Progenitor cell of endocrine pancreas (in vitro differentiated cells): ENCODE measurements at places on chromosomes 11 and 22.

DNA sequence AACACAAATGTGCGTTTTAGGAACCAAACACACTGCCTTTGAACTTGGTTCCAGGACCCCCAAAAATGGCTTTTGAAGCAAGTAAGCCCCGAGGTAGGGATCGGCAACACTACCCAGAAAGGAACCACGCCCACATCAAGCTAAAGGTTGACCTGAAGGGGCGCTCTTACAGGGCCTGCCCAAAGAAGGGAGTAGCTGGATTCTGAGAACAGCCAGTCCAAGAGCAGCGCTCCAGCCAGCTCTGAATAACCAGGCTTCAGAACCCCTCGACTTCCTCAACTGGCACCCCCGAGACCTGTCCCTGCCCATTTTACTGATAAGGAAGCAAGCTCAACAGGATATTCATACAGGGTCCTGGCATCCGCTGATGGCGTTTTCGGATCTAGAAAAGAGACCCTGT is 18.9 kb upstream of the MOB2 start:
- DNase-seq: no peak

- no peak for DNase-seq
Observed at GRCh38 chr22:28507896-28508295, 171.7 kb downstream of the TTC28 start.

- DNase-seq: no peak
Observed at GRCh38 chr22:43038325-43038724, 23.4 kb upstream of the PACSIN2 start.

DNA sequence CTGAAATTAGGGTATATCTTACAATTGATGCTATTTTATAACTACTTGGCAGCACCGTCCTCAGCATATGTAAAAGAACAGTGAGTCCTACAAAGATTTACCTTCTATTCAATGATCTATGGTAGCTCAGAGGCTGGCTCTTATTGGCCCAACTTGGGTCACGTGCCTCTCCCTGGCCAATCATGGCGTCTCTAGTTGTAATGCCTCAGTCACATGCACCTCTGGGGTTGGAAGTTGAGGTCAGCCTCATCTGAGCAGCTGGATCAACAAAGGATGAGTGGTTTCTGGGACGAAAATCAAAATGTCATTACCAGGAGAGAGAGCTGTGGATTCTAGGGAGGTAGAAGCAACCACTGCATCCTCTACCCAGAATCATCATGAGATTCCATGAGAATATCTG is 22.9 kb upstream of the ASPHD2 start:
- no peak for DNase-seq

- DNase-seq: no peak
Observed at GRCh38 chr11:86641537-86642261, 30.7 kb downstream of the ME3 start.

DNA sequence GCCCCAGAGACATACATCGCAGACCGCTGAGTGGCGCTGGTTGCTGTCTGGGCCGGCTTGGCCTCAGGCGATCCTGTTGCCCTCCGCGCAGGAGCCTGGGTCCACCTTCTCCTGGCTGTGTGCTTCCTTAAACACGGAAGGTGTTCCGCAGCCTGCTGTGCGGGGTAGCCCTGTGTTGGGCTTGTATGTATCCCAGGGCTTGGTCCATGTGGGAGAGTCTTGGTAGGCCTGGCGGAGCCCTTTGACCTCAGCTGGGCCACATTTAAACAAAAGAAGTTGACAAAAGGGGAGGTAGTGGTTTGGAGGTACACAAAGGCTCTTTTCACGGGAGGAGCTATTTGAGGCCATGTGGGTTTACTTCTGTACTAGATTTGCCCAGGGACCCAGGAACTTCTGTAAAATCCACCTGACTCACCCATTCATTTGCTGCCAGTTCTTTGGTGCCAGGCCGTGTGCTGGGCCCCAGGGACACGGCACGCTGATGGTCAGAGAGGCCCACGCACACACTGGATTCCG is 11.0 kb upstream of the GRAMD4 start:
- no peak for DNase-seq

DNA sequence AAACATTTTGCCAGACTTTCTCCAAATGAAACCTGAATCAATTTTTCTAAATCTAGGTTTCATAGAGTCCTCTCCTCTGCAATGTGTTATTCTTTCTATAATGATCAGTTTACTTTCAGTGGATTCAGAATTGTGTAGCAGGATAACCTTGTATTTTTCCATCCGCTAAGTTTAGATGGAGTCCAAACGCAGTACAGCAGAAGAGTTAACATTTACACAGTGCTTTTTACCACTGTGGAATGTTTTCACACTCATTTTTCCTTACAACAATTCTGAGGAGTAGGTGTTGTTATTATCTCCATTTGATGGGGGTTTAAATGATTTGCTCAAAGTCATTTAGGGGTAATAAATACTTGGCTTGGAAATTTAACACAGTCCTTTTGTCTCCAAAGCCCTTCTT is 9.6 kb downstream of the RAG1 start:
- DNase-seq: no peak

DNA sequence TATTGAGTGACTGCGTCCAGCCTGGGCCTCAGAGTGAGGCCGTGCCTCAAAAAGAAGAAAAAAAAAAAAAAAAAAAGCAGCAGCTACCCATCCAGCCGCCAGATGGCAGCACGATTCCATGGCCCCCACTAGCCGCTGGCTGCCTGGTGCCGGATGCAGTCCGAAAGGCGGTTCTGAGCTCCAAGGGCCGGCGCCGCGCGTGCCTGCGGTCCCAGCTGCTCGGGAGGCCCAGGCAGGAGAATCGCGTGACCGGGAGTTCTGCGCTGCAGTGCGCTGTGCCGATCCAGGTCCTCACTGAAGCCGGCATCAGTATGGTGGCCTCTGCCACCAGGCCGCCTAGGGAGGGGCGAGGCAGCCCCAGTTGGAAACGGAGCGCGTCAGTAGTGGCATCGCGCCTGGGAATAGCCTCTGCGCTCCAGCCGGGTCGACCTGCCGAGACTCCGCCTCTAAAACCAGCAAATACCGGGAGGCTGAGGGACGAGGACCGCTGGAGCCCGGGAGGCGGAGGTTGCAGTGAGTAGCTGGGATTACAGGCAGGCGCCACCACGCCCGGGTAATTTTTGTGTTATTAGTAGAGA is 19.3 kb downstream of the SCARF2 start:
- DNase-seq: peak; percentile 55

GRCh38 chr11:61080526-61080925 is 21.8 kb upstream of the CD5 start:
- DNase-seq: no peak

DNA sequence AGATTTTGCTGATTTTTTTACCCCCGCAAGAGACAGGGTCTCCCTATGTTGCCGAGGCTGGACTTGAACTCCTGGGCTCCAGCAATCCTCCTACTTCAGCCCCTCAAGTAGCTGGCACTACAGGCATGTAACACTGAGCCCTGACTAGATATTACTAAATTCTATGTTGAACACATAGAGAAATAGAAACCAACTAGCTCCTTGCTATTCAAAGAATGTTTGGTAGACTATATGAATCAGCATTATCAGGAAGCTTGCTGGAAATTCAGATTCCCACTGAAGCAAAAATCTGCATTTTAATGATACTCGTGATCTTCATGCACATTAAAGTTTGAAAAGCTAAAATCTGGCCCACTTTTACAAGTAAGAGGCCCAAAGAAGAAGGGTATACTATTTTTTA is 11.9 kb downstream of the TMEM41B start:
- no peak for DNase-seq

- no peak for DNase-seq
Observed at GRCh38 chr11:111456859-111457730, 55.1 kb downstream of the BTG4 start.

GRCh38 chr11:114167771-114168448 is 108.4 kb downstream of the ZBTB16 start:
- DNase-seq: no peak

DNA sequence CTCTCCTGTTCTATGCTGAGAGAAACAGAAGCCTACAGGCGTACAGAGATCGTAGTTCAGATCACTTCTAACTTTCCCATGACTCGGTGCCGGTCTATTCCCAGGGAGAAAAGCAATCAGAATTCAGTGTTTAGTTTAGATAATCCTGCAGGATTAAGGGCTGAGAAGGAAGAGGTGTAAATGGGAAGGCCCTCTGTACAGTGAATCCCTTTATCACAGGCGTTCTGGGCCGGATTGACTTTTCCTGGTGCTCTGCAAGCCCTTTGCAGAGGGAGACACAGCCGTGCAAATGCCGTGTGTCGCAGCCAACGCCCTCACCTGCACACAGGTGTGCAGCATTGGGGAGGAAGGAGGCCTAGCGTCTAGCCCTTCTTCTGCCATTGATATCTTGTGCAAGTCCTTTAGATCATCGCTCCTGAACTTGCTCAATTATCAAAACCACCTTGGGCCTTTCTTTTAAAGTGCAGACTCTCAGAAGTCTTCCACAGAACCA is 90.6 kb downstream of the DSCAML1 start:
- no peak for DNase-seq

DNA sequence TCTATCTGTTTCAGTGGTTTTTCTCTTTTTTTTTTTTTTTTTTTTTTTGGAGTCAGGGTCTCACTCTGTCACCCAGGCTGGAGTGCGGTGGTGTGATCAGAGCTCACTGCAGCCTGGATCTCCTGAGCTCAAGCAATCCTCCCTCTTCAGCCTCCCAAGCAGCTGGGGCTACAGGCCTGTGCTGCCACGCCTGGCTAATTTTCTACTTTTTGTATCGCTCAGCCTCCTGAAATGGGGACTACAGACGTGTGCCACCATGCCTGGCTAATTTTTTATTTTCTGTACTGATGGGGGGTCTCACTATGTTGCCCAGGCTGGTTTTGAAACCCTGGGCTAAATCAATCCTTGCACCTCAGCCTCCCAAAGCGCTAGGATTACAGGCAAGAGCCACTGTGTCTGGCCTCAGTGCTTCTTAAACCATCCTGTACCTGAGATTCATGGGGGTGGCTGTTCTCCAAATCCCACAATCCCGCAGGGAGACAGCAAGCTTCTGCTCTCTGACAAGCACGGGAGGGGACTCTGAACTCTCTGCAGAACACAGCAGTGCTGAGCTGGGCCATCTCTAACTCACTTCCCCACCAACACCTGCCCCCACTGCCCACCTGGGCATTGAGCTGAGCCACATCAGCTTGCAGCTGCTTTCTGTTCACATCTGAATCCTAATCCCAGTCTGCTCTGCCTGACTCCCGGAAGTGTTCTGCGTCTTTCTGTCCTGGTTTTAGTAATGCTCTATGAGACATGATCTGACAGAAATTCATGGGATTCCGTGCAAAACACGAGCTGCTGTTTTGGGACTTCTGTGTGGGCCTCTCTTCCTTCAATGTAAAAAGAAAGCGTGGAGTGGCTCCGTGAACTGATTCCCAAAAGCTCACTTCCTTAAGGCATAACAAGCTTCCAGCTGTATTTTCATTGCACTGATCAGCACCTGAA is 400.0 kb downstream of the LARGE1 start:
- DNase-seq: no peak

DNA sequence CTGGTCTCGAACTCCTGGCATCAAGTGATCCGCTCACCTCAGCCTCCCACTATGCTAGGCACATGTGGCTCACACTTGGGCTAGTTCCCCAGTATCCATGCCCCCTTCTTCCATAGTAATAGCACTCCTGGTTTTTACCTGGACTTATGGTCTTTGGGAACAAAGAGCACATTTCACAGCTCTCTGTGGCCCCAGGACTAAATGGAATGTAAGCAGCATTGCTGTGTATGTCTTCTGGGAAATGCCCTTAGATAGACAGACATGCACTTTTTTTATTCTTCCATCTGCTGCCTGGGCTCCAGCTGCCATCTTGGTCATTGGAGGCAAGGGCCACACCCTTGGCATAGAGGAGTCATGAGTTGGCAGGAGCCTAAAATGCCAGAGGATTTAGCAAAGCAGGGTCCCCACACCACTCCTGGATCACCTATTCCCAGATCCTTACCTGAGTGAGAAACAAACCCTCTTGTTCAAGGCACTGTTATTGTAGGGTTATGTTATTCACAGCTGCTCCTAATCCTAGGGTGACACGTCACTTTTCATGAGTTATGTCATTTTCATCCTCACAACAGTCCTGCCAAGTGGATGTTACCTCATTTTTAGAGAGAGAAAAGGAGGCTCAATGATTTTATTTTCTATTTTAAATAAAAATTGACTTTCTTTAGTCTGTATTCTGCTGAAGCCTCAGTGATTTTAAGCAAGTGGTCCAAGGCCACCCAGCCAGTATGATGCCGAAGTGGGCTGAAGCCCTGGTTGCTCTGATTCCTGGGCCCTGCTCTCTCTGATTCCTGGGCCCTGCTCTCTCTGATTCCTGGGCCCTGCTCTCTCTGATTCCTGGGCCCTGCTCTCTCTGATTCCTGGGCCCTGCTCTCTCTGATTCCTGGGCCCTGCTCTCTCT is 15.7 kb upstream of the GDPD5 start:
- DNase-seq: no peak

- DNase-seq: no peak
Observed at GRCh38 chr11:46564459-46564858, 29.4 kb downstream of the AMBRA1 start.

DNA sequence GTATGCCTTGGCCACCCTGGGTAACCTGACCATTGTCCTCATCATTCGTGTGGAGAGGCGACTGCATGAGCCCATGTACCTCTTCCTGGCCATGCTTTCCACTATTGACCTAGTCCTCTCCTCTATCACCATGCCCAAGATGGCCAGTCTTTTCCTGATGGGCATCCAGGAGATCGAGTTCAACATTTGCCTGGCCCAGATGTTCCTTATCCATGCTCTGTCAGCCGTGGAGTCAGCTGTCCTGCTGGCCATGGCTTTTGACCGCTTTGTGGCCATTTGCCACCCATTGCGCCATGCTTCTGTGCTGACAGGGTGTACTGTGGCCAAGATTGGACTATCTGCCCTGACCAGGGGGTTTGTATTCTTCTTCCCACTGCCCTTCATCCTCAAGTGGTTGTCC is 2.7 kb downstream of the OR51D1 start:
- DNase-seq: no peak

DNA sequence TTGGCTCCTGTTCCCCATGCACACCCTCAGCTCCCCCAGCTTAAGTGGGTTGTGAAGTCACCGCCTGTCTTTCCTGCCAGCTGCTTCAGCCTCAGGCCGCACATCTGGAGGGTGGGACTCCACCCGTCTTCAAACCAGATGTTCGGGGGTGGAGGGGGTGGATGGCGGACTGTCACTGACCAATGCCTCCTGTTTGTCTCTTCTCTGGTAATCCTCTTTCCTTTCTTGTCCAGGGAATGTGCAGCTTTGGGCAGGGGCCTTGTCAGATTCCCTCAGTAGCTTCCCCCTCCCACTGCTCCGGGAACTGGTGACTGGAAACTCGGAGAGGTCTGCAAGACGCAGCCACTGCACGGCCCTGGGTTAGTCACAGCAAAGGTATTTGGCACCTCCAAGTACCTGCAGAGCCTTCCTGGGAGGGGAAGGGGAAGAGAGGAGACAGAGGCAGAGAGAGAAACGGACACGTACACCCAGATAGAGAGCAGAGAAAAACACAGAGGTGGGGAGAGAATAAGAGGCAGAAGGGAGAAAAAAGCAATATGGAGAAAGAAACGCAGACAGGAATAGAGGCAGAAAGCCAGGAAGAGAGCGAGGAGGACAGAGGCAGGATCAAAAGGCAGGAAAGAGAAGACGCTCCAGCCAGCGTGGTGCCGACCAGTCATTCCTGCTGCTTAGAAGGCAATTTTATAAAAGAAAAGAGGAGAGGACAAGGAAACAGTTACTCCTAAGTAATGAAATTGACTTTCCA is 56.1 kb upstream of the TIMP3 start:
- no peak for DNase-seq

- peak; percentile 12 for DNase-seq
Observed at GRCh38 chr11:13834463-13834862, 128.1 kb upstream of the SPON1 start.

- no peak for DNase-seq
Observed at GRCh38 chr11:113262594-113262993, 51.8 kb upstream of the TTC12 start.

GRCh38 chr11:109808569-109808968 is 284.6 kb upstream of the ZC3H12C start:
- DNase-seq: no peak
